Activated naive CD4-positive, alpha-beta T cell treated with Interleukin-2 at 50 U/mL for 16 hours (primary cell): ENCODE measurements at places on chromosomes 1 and 21.

GRCh38 chr1:218464871-218465270 is 119.7 kb downstream of the TGFB2 start:
- no peak for DNase-seq

DNA sequence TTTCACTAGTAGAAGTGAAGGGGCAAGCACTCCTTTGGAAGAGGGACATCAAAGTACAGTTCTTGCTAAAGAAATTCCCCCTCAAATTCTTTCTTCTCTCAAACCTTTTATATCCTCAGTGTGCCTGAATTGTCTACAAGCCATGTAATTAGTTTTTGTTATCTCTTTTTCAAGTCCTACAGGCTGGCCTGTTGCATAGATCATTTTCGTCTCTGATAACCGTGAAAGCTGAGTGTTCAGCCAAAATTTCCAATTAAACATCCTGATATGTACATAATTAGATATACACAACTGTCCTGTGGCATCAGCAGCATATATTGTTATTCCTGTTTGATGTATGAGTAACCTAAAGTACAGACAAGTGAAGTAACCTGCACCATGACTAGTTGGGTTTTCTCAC is 375.5 kb upstream of the ST6GALNAC5 start:
- DNase-seq: no peak

DNA sequence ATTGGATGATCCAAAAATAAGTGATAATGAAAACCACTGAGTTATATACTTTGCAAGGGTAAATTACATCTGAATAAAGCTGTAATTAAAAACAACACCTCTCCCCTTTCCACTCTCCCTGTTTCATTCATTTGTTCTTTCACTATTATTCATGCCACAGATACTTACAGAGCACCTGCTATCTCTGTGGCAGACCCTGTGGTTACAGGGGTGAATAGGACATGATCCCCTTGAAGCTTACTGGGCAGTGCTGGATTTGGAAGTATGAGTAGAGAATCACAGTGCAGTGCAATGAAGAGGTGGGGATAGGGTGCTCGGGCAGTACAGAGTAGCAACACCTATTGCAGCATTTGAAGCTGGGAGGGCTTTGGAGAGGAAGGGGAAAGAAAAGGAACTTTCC is 21.7 kb downstream of the ARV1 start:
- no peak for DNase-seq

DNA sequence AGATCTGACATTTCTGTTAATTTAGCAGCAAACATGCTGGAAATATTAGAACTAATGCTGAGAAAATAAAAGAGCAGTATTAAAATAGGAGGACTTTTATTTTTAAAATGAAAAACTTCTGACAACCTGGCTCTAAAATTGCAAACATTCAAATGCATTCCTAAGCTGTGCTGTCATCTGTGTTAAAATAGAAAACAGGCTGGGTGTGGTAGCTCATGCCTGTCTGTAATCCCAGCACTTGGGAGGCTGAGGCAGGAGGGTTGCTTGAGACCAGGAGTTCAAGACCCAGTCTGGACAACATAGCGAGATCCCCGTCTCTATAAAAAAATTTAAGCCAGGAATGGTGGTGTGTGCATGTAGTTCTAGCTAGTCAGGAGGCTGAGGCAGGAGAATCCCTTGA is 44.6 kb downstream of the MIGA1 start:
- no peak for DNase-seq

DNA sequence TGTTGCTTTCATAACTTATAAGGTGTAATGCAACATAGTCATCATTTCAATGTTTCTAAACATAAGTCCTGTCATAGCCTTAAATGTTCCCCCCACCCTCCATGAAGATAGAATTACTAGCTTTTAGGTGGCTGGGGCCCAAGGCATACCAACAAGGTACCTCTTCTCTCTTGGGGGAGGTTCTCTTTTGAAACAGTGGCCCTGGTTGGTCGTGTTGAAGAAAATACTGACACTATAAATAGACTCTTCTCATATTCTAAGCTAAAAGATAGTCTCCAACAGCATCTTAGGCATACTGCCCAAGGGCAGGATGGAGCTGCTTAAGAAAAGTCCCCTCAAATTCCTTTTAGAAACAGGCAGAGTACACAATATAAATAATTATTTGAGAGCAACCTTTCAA is 255.0 kb downstream of the FAF1 start:
- DNase-seq: no peak

DNA sequence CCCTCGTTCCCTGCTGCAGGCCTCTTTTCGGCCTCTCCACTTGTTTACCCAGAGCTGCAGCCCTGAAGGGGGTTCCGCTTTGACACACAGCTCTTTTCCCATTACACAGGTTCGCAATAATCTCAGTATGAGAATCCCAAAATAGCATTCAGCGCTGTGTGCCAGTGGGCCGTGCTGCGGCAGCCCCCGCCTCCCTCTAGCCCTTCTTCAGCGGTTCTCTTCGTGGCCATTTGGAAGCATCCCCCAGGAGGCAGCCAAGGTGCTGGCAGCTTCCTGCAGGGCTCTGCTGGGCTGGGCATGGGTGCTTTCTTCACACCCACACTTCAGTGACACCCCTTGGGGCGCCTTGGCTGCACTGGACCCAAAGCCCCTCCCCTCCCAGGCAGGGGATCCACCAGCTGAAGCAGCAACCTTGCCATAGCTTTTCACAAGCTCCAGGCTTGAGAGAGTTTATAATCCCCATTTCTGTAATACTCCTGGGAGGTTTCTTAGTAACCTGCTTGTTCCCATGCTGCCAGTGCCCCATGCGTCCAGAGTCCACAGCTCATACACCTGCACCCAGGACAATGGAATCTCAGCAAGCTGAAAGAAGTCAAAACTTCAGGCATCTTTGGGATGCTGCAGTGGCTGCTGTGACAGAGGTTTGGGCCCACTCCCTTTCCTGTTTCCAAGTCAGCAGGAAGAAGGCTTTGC is 8.1 kb downstream of the NCF2 start:
- DNase-seq: no peak

DNA sequence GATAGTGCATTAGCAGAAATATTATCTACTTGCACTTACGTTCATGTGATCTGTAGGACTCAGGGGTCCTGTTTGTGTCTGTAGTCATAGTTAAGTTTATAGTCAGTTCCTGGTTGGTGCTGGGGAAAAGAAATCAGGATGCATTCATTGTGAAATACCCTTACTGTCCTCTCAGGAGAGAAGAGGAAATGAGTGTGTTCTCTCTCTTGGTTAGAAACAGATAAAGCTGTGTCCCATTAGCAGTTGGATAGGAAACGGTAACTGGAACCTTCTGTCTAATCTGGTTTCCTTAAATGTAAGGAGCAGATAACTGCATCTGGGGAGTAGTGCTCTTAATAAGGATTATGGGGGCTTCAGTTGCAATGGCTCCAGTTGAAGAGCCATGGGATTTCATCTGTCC is 8.9 kb downstream of the SDCCAG8 start:
- DNase-seq: no peak

GRCh38 chr1:168235548-168235885 is 9.7 kb downstream of the SFT2D2 start:
- no peak for DNase-seq

GRCh38 chr21:29817450-29817849 is 122.3 kb downstream of the GRIK1 start:
- DNase-seq: no peak

- no peak for DNase-seq
Measured at GRCh38 chr1:195580988-195581387, 1027.3 kb downstream of the KCNT2 start.

DNA sequence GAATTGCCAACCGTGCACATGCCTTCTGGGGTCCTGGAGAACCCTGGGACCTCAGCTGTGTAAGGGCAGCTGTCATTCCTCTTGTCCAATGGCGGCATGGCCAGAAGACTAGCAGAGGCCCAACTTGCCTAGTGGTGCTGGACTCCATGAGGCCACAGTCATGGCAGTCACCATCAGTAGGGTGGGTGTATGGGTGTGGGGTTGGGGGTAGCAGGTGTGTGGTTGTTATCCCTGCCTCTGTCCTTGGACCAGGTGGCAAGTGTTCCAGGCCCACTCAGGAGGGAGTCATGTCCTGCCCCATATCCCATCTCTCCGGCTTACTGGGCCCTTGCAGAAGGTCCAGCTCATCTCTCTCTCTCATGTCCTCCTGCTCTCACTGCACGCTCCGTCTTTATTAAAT is 1596.2 kb downstream of the MRPL39 start:
- DNase-seq: no peak

GRCh38 chr1:172544481-172545104 is 11.6 kb downstream of the SUCO start:
- DNase-seq: no peak

GRCh38 chr1:18972991-18973390 is 16.5 kb upstream of the IFFO2 start:
- no peak for DNase-seq

DNA sequence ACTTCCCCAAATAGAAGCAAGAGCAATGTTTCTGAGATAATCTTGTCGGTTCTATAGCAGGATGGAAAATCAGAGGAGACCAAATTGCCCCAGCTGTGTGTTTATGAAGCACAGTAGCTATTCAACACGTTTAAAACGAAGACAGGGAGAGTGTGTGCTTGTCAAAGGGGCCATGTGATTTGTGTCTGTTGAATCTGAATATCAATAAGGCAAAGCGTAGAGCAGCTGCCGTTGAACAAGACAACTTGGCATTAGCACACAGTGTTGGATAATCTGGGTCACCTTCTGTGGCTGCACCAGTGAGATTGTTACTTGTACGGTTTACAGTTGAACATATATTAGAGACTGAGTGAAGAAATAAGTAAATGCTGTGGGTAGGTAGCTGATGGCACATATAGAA is 1.0 kb downstream of the CRB1 start:
- DNase-seq: no peak

GRCh38 chr1:155062702-155063411 is 683 bp upstream of the EFNA4 start:
- DNase-seq: peak; percentile 80

DNA sequence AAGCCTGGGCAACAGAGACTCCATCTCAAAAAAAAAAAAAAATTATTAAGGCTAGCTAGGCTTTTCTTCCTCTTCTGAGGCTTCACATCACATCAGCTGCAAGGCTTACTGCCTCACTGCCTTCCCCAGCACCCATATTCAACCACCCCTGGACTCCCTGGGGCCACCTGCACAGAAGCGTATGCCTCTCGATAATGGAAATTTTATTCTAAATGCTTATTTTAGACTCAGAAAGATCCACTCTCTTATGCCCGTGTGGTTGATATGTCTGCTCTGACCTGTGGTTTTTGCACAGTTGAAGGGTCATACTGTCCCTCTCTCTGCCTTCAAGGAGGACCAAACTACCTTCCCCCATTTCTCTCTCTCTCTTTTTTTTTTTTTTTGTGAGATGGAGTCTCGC is 1.5 kb upstream of the FCRLA start:
- no peak for DNase-seq

DNA sequence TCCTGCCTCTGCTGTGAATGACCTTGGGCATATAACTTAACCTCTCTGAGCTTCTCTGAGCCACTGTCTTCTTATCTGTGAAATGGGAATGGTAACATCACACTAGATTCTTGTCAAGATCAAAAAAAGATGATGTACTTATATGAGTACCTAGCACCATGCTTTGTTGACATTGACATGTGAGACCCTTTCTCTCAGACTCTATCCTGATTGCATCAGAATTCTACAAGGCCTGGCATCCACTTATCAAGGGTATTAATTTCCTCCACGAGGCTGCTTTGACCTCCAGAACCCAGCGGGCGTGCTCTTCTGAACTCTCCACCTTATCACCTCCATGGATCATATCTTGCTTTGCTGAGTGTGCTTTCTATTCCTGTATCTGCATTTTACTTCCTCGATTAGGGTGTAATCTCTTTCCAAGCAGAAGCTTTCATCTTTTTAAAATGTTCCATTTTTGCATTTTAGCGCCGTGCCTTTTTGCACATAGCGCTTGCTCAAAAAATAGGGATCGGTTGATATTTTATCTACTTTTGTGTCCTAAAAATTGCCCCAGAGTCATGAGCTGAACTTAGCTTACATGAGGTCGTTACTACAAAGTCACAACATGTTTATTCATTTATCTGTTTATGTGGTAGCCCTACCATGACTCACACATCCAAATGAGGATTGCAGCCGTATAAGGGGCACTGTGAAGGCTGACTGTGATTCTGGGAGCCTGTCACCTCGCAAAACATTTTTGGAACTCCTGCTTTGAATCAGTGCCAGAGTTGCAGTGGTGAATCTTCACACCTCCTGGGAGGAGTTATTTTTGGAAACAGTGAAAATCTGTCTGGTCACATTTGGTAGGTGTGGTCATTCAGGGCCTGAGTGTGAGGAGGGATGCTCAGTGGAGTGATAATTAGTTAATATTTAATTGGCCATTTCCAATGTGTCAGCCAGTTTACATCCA is 63.2 kb downstream of the IER5 start:
- no peak for DNase-seq

DNA sequence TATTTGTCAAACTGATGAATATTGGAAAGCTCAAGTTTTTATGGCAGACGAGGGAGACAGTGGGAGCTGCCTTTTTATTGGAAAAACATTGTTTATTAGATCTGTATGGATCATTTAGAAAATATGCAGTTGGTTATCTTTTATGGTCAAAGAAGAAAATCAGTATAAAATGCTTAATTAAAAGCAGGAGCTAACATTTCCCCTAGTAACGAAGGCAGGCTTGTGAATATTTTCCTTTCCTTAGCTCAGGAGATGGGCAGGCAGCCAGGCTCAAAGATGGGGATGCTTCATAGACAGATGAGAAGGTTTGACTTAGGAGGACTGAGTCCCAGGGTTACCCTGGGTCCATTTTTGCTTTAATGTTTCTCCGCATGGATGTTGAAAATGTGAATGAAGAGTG is 26.0 kb downstream of the ROR1 start:
- no peak for DNase-seq

DNA sequence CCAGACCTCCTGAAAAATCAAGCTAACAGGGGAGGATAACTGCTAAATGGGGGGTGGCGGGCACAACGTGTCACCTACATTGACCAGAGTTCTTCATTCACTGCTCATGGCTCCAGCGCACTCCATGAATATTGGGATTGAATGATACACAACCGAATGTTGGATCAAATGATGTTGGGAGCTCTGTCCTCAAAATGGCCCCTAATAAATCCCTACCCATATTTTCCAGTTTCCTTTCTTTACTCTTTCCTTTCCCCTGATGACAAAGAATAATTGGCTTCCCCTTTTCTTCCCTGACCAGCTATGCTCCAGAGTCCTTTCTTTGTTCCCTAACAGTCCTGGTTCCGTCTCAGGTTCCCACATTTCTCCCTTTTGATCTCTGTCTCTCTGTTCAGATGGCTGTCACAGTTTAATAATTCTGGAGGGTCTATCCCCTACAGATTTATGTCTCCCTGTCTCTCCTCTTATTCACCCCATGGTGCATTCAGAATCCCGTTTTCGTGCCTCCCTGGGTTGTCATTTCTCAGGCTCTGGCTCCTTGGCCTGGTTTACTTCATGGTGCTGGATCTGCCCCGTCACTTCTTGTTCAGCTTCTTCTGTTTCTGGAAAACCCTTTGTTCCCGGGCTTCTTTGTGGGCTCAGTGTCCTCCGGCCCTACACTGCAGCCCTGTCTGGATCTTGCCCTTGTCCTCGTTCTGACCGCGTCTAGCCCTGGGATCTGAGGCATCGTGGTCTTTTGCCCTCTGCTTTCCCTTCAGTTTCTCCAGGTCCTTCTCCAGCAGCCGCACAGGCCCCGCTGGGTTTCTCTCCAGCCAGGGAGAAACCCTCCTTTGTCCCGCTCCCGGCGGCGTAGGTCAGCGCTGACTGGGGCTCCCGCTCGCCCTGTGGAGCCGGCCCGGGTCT is 78.3 kb downstream of the NDUFS5 start:
- no peak for DNase-seq
